RPMI8226 (cell line): ENCODE measurements at places on chromosomes 7 and 10.
A peak's percentile ranks its signal among the peaks of the same experiment; 100 is the strongest.

- no peak for DNase-seq
These were observed 90.0 kb downstream of the PLCE1 start for GRCh38 chr10:94083662-94084265.

GRCh38 chr7:68718097-68718551 lies 880.2 kb upstream of the AUTS2 start:
- DNase-seq, result no peak

- no peak for DNase-seq
These were observed 3.3 kb upstream of the MAT1A start for GRCh38 chr10:80292607-80293239.

DNA sequence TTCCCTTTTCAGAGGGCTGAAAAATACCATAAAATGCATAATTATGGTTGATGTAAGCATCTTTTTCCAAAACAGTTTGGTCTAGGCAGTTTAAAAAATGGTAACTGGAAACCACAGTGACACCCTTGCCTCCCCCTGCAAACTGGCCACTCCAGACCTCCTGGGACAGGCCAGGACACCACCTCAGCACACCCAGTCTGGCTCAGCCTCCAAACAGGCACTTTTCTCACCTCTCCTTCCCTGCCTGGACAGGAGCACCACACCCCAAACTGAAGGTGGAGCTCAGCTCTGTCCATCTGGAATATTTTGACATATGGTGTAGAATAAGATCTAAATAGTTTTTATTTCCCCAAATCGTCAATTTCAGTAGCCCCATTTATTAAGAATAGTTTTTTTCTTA lies 78.5 kb downstream of the CDK14 start:
- DNase-seq, result no peak

GRCh38 chr10:25747084-25747483 lies 186.9 kb upstream of the MYO3A start:
- DNase-seq, result no peak

DNA sequence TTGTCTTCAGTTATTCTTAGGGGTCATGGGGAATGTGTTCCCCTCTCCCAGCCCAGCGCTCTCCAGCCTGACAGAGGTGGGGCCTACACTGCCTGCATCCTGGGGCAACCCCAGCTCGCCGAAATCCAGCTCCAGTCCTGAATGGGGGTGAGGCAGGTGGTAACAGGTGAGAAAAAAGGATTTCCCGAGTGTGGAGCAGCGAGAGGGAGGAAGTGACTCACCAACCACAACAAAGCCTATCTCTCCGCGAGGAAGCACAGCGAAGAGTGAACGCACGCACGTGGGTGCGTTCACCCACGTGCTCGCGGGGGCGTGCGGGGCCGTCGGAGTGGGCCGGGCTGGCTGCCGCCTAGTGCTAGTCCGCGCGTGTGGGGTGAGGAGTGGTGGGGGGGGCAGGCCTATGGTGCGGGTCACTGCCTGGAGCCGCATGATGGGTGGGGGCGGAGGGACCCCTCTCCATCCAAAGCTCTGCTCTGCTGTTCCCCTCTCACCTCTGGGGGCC lies 855 bp upstream of the PALD1 start:
- peak; percentile 78 for DNase-seq

DNA sequence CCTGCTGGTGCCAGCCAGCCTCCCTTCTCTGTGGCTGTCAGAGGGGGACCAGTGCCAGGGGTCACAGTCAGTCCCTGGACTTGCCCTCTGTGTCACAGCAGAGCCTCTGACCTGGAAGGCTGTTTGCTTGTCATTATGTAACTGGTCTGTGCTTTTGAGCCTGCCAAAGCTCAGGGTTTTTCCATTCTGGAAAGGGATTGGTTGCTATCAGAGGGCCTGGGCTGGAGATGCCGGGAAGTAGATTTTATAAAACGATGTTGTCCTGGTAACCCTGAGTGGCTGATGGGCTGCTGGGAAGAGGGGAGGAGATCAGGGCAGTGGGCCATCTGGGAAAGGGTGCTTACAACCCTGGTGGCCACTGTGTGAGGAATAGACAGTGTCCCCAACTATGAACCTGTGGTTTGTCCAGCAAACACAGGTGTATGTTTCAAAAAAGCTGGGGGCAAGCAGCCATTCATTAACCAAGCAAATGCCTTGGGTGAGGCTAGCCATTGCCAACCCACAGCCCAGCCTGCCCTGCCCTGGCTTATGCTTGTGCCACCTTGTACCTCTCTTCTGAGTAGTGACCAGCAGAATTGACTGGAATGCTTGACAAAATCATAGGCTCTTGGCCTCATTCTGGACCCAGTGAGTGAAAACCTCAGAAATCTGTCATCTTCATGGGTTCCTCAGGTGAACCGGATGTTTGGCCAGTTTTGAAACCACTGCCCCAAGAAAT lies 21.6 kb downstream of the SFTPD start:
- no peak for DNase-seq

- no peak for DNase-seq
These were observed 7.5 kb upstream of the CSGALNACT2 start for GRCh38 chr10:43130770-43131171.

- no peak for DNase-seq
These were observed 1.6 kb downstream of the BEND7 start for GRCh38 chr10:13526948-13527863.

DNA sequence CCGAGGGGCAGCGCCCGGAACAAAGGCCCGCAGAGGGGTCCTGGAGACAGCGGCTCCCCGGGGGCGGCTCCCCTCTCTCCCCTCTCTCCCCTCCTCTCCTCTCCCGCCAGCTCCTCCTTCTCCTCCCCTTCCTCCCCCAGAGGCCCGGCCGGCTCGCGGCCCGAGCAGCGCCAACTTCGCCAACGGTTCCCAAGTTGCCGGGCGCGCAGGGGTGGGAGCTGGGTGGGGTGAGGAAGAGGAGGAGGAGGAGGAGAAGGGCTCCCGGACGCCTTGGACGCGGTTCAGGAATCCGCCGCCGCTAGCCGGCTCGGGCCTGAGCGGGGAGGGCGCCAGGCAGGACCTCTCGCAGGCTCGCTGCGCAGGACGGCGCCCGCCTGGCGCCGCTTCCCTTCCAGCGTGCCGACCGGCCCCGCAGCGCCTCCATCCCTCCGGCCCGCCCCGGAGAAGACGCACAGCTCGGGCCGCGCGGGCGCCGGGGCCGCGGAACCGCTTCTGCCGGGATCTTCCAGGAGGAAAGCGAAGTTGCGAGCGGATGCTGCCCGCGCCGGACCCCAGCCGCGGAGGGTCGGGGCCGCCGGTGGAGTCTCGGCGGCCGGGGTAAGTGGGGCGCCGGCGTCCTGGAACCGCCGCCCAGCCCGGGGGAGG lies at the start of gene CHST3:
TSS of gene CHST3 (plus strand) at position 298 of the 645 bp plus-strand sequence. CDS start 41,448 bp downstream, outside the sequence.
- peak; percentile 7 for DNase-seq

DNA sequence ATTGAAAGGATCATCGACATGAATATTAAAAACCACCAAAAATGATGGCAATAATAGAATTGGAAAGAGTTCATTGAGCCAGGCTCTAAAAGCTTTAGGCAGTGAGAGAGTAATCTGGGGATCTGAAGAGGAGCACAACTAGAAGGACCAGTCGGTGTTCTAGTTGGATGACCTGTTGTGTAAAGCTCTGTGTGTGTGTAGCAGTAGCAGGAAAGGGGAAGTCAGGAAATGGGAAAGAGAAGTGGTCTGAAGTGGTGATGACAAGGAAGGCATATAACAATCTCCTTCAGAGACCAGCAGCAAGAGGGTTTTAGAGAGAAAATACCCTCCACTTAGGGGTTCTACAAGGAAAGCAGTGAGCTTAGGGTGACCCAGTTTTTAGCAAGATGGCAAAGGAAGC lies 539.2 kb downstream of the HTR7 start:
- no peak for DNase-seq

DNA sequence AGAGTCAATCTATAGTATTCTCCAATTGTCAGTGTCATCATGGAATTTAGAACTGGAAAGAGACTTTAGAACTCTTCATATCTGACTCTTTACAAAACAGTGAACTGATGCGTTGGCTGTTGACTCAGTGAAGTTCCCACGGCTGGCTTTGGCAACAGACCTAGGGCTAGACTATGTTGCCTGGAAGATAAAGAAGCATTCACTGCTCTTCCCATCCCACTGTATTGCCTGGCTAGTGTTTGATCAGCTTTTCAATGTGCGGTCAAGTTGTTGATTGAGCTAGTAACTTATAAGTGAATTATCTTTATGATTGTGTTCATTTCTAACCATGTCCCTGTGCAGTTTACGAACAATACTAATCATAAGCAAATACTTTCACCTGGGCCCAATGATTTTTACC lies 365.7 kb upstream of the LRGUK start:
- no peak for DNase-seq

- no peak for DNase-seq
These were observed 58.0 kb upstream of the HELLS start for GRCh38 chr10:94487575-94487974.

- DNase-seq, result no peak
These were observed 606.0 kb downstream of the ARL4A start for GRCh38 chr7:13293264-13294002.

DNA sequence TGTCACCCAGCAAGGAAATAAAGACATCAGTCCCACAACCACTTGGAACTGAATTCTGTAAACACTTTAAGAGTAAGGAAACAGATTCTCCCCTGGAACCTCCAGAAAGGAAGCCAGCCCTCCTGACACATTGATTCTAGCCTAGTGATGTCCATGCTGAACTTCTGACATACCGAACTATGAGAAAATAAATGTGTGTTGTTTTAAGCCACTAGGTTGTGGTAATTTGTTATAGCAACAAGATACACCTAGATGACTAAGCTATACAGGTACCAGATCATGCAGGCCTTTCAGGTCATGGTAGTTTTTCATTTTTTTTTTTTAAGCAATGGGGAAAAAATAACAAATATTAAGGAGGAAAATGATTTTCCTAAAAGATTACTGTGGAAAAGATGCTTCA lies 37.6 kb upstream of the LRRTM3 start:
- no peak for DNase-seq

DNA sequence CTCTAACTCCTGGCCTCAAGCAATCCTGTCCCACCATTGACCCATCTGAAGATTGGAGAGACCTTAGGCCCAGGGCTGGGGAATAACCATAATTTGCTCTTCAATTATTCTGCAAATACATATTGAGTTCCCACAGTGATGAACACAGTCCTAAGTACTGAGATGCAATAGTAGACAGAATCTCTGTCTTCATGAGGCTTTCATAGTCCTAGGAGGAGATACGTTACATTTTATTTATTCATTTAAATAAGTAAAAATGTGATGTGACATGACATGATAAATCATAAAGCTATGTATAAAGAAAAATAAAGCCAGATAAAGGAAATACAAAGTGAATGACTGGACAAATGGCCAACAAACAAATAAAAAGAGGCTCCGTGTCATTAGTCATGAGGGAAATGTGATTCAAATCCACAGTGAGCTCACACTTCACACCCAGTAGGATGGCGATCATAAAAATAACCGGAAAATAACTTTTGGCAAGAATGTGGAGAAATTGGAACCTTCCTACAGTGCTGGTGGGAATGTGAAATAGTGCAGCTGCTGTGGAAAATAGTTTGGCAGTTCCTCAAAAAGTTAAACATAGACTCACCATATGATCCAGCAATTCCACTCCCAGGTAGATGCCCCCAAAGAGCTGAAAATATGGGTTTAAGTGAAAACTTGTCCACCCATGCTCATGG lies 52.1 kb upstream of the JCAD start:
- DNase-seq, result no peak

DNA sequence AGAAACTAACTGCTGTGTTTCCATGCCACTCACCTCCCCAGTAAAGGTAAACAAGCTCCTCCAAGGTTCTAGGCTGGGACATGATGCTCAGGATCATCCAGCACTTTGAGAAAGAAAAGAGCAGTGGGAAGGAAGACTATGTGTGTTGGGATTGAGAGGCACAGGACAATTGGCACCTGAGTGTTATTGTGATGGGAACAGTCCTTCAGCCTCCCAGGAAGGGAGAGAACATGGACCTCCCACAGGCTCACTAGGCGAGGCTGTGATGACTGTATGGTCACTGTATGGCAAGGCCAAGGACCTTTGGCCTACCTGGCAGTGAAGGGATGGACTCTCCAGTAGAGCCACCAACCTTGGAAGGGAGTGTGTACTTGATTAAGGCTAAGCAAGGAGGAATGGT lies 123.2 kb upstream of the UNC5B start:
- DNase-seq, result no peak

GRCh38 chr10:119502209-119502608 lies 40.3 kb downstream of the RGS10 start:
- DNase-seq, result no peak

- no peak for DNase-seq
These were observed 66.4 kb downstream of the MET start for GRCh38 chr7:116738378-116738777.

DNA sequence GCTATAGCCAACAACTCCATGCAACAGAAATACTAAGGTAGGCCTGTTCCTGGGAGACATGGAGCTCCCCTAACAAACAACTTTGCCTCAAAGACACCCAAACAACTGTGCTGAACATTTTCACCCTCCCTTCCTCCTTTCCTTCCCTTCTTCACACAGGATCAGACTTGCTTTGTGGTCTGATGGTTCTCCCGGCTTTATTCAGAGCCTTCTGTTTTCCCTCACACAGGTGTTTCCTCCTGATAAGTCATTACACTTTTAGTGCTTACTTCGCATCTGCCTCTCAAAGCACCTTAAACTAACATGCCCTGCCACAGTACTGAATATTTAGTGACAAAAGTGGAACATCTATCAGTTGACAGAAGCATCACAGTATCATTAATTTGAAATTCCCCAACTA lies 56.3 kb upstream of the YAE1 start:
- DNase-seq, result peak; percentile 78

DNA sequence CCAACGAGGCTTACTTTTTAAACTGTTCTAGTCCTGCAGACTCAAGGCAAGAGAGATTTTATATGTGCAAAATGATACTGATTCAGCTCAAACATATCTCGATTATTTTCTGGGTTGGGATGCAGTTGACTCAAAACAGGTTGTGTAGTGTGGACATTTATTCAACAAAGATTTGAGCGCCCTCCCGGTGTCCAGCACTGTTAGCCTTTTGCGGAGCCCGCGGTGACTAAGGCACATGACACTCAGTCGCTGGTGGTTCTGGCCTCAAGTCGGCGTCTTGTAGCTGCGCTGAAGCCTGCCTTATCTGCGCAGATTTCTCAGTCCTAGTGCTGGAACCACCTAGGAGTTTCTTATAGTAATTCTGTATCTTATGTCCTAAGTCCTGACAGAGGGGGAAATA lies 938 bp upstream of the CADPS2 start:
- peak; percentile 84 for DNase-seq

DNA sequence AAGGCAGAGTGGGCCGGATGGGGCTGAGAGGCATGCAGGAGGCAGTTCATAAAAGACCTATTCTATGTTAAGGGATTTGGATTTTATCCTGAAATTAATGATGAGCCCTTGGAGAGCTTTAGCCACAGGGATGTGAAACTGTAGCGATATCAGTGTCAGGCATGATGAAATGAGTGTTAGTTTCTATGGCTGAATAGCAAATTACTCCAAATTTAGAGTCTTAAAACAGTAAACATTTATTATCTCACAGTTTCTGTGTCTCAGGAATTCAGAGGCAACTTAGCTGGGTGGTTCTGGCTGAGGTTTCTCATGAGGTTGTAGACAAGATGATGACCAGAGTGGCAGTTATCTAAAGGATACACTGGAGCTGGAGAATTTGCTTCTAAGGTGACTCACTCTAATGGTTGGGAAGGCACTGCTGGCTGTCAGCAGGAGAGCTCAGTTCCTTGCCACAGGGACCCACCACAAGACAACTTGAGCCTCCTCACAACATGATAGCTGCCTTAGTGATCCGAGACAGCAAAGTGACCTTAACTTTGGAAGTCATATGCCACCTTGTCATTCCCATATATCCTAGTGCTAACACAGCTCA lies 36.7 kb upstream of the SFTPD start:
- no peak for DNase-seq
